Ovary (tissue), 10 donors: ENCODE measurements at places on chromosomes 5 and 9. TPM values are rescaled to one million over a fixed set of nuclear protein-coding genes. Genes with fewer than 3 reads are reported as not detected.

DNA sequence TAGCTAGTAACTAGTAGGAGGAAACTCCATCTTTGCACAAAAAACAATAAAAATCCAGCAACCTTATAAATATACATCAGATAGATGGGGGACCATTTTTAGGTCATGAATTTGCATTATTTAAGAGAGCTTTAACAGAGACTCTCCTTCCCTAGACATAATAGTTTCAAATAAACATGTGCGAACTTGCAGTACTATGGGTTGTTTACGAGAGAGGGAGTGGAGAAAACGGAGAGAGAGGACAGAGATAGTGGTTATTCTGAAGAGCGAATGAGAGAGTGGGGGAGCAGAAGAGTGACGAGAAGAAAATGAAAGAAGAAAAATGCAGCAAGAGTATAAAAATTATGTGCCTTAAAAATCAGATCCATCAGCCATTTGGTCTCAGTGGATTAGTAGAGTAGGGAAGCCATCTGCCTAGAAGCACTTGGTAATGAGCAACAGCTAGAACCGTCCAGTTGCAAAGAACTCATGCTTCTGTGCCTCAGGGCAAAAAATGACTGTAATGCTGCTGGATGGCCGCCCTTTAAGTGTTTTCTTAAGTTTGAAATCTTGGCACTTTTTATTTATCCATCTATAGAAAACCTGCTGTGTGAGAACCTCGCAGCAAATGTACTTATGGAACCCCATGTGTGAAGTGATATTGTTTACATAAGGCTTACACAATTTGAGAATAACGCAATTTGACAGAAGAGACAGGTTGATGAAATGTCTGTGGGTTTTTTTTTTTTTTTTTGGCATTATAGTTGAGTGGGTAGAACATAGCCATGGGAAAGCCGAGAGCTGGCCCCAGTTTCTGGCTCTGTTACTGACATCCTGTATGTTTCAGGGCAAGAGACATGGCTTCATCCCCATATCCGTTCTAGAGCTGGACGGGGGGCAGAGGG lies 95.6 kb upstream of the ZNF608 start:
- no peaks in the 10 kb centered on the region for H3K27me3 ChIP-seq
- H3K36me3 ChIP-seq: no peaks in the 10 kb centered on the region
- H3K4me1 ChIP-seq: no peaks in the 10 kb centered on the region

DNA sequence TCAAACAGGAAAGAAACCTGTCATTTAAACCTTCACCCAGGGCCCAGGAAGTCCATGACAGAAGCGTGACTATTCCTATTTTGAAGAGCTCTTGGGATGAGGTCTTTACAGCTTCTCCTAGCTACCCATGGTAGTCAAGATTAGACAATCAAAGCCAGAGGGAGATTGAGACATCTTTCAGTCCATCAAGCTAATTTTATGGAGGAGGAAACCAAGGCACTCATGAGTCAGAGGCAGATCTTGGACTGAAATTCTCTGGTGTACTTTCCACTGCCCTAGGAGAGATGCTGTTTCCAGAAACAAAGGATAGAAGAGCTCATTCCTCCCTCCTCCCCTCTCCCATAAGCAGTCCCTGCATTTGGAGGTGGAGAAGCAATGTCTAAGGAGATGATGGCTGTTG lies 9.2 kb downstream of the TNFSF8 start:
- DNase-seq: no peak
- no peaks in the 10 kb centered on the region for H3K36me3 ChIP-seq
- H3K4me1 ChIP-seq: no peaks in the 10 kb centered on the region
- no peak overlapping the region for H3K27ac ChIP-seq
- no peaks in the 10 kb centered on the region for H3K27me3 ChIP-seq

DNA sequence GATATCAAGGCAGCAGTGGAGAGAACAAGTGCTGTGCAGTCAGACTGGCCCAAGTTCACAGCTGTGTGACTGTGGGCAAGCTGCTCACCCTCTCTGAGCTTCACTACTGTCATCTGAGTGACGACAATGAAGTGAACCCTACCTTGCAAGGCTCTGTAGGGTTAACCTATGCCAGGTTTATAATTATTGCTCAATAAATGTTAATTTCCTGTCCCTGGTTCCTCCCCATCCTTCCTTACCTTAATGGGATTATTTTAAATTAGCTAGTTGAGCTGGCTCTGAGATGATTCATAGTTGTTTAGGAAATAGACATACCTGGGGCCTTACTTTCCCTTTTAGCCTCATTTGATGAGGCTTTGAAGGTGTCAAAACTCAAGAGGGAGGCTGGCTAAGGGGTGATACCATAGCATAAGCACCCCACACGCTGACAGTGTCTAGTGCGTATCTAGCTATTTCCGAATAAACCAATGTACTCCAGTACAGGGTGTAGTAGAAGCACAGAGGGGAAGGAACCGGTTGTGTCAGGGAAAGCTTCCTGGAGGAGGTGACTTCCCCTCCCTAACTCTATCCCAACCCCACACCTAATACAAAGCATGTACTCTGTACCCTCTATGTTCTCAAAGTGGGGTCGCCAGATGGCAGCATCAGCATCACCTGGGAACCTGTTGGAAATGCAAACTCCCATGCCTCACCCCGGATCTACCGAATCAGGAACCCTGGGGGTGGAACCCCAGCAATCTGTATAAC lies 63.3 kb upstream of the SLC25A51 start:
- no peaks in the 10 kb centered on the region for H3K36me3 ChIP-seq
- DNase-seq: no peak
- H3K4me1 ChIP-seq: peaks cover 4% of the 10 kb centered on the region

NPR3 gene
- 1.8 TPM for total RNA-seq

CDH6 gene
- 6.8 TPM for total RNA-seq

TMEM8B gene
- 11.2 TPM for total RNA-seq

DNA sequence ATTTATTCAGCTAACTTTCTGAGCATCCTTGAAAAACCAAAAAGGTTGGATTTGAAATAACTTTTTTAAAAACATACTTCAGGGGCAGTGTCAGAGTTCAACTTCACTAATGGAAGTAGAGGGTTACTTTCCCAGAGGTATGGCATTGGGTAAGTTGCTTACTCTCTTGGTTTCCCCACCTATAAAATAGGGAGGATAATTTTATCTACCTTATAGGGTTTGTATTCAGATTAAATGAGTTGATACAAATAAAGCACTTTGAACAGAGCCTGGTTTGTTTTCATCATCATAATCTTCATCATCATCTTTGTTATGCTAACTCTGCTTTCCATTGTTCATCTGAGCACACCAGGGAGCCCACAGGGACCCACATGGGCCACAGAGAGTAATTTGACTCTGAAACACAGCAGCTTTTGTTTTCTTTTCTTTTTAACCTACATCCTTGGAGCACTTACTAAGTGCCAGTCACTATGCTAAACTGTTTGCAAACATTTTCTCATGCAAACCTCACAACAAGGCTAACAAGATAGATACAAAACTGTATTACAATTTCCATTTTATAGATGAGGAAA lies 179.1 kb upstream of the SLC24A2 start:
- no peaks in the 10 kb centered on the region for H3K36me3 ChIP-seq
- no peaks in the 10 kb centered on the region for H3K27me3 ChIP-seq
- no peak overlapping the region for H3K4me3 ChIP-seq
- H3K4me1 ChIP-seq: no peaks in the 10 kb centered on the region
- H3K27ac ChIP-seq: no peak overlapping the region

- H3K4me3 ChIP-seq: no peak overlapping the region
- no peak overlapping the region for H3K27ac ChIP-seq
- H3K27me3 ChIP-seq: no peaks in the 10 kb centered on the region
- no peak for DNase-seq
- no peaks in the 10 kb centered on the region for H3K36me3 ChIP-seq
These were observed 94.1 kb downstream of the RASEF start for GRCh38 chr9:82968816-82969215.

SLC34A1 gene
- total RNA-seq: not detected

DNA sequence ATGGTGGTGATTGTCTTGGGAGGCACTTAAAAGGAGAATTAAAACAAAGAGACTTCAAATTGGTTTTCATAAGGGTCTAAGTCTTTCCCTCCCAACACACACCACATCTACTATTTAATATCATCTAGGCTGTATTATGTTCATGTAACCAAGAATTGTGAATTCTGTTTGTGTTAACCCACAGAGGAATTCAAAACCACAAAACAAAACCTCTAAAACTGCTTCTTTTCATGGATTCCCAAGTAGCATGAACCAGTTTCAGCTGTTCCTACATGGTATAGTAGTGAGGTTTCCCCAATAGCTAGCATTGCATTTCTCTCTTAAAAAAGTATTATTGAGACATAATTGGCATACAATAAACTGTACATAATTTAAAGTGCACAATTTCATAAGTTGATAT lies 283.8 kb downstream of the CD180 start:
- no peaks in the 10 kb centered on the region for H3K27me3 ChIP-seq
- no peaks in the 10 kb centered on the region for H3K36me3 ChIP-seq
- no peaks in the 10 kb centered on the region for H3K4me1 ChIP-seq
- H3K4me3 ChIP-seq: no peak overlapping the region
- no peak for DNase-seq

MZB1 gene
- total RNA-seq: 1.4 TPM
